ENCODE measurements at places on chromosomes 4 and X.

GRCh38 chrX:108947205-108947604, 210.8 kb upstream of the IRS4 start:
- DNase-seq: no peak

DNA sequence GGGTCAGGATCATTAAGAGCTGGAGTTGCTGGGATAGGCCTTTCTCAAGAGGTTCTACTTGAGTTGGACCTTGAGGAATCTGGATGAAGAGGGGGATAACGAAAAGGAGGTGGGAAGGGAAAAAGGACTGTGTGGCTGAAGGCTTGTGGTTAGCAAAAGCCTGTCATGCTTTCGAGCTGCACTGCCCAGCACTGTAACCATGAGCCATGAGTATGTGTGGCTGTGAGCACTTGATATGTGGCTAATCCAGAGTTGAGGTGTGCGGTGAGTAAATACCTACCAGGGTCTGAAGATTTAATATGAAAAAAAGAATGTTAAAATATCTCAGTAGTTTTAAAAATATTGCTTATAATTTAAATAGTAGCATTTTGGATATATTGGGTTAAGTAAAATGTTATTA, 11.4 kb downstream of the TMEM165 start:
- DNase-seq: no peak

DNA sequence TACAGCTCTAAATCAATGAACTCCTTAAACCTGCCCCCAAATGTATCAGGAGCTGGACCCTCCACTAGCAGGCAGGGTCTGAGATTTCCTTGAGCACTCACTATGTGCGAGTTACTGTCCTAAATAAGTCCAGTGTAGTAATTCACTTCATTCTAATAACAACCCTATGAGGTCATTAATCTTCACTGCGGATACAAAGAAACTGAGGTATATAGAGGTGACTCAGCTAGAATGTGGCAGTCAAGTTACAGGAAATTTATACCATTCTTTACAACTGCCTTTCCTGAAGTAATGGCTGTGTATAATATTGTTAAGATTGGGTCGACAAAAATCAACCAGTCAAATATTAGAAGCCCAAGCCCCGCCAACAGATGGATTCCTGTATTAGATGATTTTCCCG, 473.9 kb upstream of the FTHL17 start:
- no peak for DNase-seq

DNA sequence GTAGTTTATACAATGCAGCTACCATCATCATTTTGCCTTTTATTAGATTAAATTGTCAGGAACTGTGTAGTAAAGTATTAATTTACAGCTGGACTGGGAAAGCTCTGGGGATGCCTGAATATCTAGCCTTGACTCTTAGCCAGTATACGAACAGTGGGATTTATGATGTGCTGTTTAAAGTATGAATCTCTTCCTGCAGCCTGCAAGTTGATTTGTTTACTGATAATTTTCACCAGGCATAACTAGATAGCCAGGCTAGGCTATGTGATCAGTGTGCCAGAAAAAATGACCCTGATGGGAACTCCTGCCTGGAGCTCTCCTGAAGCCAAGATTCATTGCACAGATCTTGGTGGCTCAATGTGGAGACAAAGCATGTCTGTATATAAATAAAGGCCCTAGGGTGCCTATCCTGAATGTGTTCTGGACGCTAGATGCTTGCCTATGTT, 119.2 kb downstream of the SCLT1 start:
- DNase-seq: no peak

DNA sequence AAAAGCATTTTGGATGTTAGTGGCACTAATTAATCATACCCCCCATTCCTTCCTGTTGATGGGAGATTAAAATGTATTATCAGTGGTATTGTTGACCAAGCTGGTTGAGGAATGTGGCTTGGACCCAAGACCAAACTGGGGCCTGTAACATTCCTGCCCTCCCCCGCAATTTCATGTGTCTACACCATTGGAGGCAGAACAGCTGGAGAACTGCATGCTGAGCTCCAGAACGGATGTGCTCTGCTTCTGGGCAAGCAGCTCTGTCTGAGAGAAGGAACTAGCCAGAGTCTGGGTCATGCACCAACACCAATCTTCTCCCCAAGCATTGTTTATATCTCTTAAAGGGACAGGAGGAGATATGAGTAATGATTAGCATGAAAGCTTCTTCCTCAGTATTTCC, 185.5 kb downstream of the CEP135 start:
- DNase-seq: no peak

DNA sequence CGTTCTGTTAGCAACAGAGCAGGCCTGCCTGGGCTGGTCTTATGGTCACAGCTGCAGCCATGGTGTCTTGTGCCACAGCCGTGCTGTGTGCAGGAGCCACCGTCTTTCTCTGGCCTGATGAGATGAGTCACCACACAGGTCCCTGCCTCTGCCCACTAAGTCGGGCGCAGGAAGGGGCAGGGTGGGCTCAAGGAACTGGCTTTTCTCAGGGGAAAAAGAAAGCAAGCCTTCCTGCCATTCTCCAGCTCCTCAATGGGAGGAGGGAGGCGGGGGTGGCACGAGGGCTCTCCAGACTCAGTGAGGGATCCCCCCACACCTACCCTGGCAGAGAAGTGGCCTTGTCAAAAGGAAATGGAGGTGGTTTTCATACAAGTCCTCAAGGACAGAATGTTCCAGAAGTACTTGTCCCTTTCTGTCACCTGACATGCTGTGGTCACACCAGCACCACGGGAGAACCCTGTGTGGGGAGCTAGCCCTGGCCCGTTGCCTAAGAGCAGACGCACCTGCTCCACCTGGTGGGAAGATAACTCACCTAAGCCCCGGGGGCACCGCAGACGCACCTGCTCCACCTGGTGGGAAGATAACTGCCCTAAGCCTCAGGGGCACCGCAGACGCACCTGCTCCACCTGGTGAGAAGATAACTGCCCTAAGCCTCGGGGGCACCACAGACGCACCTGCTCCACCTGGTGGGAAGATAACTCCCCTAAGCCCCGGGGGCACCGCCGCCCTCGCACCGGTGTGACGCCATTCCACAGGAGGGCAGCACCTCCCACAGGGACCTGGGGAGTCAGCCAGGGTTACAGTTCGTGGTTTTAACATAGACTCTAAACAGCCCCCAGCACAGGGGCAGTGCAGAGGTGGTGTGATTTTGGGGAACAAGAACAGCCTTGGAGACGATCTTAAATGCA, 18.5 kb downstream of the UVSSA start:
- DNase-seq: no peak

DNA sequence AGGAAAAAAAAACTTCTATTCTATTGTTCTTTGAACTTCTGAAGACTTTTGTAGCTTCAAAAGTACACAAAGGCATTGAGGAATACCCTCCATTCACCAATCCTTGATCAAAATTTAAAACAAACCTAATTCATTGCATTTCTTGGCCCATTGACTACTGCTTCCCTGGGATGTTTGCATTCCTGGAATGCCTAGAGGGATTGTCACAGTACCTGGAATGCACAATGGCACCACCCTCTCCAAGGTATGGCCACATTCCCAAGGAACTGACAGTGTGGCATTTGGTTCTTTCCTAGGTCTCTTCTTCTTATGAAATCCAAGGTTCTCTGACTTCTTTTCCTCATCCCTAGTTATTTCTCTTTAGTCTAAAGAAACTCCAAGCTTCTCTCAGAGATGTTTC, 600.7 kb downstream of the CCSER1 start:
- DNase-seq: no peak

- no peak for DNase-seq
Measured at GRCh38 chrX:37603938-37604409, 32.5 kb downstream of the LANCL3 start.

- no peak for DNase-seq
Measured at GRCh38 chrX:119734897-119735339, 23.5 kb upstream of the SOWAHD start.

- no peak for DNase-seq
Measured at GRCh38 chrX:295136-295535, 14.0 kb downstream of the PLCXD1 start.

GRCh38 chrX:110418316-110419235, 59.9 kb downstream of the RTL9 start:
- no peak for DNase-seq

DNA sequence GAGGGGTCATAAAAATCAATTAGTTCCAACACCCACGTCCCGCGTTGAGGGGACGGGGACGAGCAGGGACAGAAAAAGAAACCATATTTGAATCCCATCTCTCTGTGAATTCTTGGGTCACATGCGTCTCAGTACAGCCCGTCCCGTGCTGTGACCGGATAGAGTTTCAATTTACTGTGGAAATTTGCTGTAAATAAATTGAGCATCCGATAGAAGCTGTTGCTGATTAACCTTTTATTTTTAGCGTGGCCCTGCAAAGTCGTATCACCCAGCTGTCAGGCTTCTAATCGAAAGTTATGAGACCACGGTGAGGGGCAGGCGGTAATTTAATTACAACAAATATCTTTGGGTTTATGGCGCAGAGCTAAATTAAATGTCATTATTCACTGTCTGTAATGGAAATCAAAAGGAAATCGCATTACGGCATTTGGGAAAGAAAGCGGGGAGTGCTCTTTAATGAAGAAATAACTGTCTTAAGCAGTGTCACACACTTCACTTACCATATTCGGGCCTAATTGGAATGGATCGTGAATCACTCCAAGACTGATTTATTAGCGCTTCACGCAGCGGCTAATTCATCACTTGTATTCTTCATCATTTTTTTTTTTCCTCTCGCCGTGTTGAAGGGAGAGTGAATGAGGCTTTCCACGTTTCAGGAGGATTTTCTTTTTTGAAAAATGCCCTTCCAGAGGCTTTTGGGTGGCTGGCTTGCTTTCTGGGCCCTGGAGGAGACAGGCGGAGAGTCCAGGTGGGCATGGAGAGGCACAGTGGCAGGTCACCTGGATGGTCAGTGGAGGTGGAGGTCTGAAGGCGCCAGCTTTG, 7.3 kb downstream of the SHOX start:
- no peak for DNase-seq

All from stimulated activated CD4-positive, alpha-beta T cell treated with anti-CD3 and anti-CD28 coated beads, Interleukin-2, amount 100 ng/mL, for 24 hours (primary cell).